ENCODE measurements at places on chromosomes 3 and 15. TPM values are rescaled to one million over a fixed set of nuclear protein-coding genes. Genes with fewer than 3 reads are reported as not detected.

Gene FHIT
- total RNA-seq, result 2.2 TPM

Gene NR2F2
- total RNA-seq, result 24.5 TPM

Gene WDR93
- not detected for total RNA-seq

Gene SLC12A6
- 9.3 TPM for total RNA-seq

Gene MORC1
- not detected for total RNA-seq

Gene AP4E1
- total RNA-seq, result 9.8 TPM

Gene TMEM89
- total RNA-seq, result not detected

Gene SLC22A13
- total RNA-seq, result 0.10 TPM

Gene CEP152
- 31.8 TPM for total RNA-seq

Gene C3orf38
- total RNA-seq, result 29.4 TPM

Gene PPP2R3A
- total RNA-seq, result 13.9 TPM

Gene GOLGA6A
- not detected for total RNA-seq

Gene TRPM1
- total RNA-seq, result not detected

Gene MOBP
- 0.04 TPM for total RNA-seq

Gene GPR176
- 16.1 TPM for total RNA-seq

Data from SJCRH30 (cell line).